ENCODE measurements at places on chromosomes 11 and 22.
A peak's percentile ranks its signal among the peaks of the same experiment; 100 is the strongest.

DNA sequence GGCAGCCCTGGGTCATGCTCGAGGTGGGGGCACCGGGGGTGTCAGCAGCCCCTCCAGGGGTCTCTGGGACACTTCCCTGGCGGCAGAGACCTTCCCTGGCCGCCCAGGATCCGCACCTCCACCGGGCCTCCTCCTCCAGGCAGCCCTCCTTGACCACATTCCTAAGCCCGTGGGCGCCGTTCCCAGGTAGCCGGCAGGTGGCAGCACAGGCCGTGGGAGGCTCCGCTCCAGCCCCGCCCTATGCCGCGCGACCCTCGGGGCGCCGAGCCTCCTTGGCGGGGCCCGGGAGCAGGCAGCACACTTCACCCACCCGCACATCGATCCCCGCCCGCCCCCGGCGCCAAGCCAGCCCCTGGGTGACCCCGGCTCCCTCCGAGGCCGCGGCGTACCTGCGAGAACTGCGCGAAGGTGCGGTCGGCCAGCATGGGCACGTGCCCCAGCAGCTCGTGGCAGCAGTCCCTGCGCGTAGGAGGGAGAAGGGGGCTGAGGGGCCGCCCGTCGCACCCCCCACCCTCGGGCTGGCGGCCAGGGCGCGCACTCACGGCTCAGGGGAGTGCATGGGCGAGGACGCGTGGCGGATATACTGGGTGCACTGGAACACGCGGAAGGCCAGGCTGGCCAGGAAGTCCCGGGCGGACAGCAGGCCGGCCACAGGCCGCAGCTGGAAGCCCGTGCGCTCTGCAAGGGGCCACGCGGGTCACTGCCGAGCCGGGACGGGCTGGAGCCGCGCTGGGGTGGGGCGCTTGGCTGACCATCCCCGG lies 5.3 kb upstream of the INS start:
- DNase-seq = peak; percentile 18

DNA sequence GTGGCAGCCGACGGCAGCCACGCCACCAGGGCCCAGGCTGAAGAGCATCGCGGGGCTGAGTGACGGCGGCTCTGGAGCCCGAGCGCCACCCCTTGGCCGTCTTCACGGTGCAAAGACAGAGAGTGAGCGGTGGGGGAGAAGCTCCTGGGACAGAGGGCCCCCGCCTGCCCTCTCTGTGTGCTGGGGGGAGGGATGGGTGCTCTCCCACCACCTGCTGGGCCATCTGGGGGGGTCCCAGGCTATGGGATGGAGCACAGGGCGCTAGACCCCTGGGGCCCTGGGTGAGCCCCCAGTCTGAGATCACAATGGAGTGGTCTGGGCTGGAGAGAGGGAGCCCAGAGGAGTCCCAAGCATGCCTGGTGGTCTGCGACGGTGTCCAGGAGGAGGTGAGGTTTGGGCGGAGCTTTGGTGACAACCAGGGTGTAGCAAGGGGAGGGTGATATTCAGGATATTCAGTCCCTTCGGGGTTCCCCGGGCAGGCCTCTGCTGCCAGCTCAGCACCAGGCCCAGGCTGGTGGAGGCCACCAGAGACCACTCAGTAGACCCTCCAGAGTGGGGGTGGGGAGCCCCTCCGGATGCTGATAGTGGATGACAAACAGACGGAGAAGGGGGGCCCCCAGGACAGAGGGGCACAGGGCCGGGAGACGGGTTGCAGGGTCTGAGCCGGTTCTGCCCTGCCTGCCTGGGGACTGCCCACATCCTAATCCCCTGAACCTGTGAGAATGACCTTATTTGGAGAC lies 78.1 kb upstream of the PRR5 start:
- DNase-seq = no peak

GRCh38 chr11:62694455-62695167 lies 5.3 kb upstream of the LRRN4CL start:
- peak; percentile 79 for DNase-seq

DNA sequence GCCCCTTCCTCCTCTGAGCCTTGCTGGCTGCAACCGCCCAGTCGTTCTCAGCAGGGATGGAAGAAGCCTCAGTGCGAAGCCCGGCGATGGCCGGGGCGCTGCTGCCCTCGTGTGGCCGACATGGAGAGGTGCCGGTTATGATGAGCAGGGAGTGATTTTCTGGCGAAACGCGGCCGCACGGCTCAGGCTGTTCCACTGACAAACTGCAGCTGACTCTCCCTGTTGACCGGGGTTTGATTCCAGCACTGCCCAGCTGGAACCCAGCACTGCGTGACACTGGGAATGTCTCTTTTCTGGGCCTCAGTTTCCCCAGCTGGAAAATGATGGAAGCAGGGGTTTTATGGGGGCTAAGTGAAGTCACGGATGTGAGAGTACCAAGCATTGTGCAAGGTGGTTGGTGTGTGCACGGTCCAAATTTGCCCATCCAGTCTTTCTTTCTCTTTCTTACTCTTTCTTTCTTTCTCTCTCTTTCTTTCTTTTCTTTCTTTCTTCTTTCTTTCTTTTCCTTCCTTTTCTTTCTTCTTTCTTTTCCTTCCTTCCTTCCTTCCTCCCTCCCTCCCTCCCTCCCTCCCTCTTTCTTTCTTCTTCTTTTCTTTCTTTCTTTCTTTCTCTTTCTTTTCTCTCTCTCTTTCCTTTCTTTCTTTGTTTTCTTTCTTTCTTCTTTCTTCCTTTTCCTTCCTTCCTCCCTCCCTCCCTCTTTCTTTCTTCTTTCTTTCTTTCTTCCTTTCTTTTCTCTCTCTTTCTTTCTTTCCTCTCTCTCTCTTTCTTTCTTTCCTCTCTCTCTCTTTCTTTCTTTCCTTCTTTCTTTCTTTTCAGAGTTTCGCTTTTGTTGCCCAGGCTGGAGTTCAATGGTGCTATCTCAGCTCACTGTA lies 25.8 kb upstream of the MPPED1 start:
- DNase-seq = peak; percentile 38

- no peak for DNase-seq
Observed at GRCh38 chr11:96143041-96143521, 199.9 kb downstream of the MAML2 start.

DNA sequence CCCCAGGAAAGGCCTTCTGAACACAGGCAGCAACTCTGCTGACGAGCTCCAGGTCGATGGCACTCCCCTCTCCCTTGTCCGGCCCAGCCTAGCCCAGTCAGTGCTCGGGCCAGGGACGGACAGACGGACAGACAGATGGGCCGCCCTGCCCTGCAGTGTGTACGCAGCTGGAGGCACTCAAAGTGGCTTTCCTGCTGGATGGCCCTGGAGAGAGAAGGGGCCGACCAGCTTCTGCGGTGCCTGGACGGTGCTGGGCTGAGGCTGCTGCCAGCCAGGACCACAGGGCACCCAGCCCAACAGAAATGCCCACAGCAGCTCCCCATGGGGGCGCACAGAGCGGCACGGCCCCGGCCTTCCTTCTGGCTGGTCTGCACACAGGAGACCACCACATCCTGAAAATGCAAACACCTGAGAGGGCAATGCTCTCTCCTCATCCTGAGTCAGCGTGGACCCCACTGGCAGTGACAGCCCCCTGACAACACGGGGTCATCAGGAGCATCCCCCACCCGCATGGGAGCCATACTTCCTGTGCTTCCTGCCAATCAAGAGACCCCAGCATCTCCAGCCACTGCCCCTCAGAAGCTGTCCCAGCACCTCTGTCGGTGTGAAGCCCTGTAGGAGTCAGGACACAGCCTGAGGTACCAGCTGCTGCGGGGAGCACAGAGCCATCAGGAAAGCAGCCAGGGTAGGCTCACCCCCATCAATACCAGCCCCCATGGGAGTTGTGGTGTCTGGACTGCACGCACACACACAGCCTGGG lies 692 bp upstream of the MOB2 start:
- no peak for DNase-seq

DNA sequence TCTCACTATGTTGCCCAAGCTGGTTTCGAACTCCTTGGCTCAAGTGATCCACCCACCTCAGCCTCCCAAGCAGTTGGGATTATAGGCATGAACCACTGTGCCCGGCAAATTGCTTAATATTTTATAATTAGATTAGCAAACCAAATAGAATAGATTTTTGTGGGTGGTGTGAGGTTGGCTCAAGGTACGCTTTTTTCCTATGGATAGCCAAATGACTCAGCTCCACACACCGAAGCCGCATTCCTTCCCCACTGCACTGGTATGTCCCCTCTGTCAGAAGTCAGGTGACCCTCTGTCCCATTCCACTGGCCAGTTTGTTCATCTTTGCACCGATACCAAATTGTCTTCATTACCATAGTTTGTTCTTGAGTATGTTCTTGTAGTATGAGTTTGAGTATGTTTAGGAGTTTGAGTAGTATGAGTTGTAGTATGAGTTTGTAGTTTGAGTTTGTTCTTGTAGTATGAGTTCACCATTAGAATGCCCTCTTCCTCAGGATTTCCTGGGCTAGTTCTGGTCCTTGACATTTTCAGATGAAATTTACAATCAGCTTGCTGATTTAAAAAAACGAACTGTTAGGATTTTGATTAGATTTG lies 19.4 kb downstream of the SUSD2 start:
- DNase-seq = no peak

GRCh38 chr22:37015587-37015878 lies 3.7 kb downstream of the TST start:
- DNase-seq = no peak

GRCh38 chr11:101661559-101661958 lies 77.8 kb upstream of the TRPC6 start:
- no peak for DNase-seq

GRCh38 chr11:2772544-2773031 lies 72.8 kb upstream of the KCNQ1OT1 start:
- DNase-seq = no peak

GRCh38 chr11:128931668-128932067 lies 11.0 kb downstream of the TP53AIP1 start:
- DNase-seq = no peak

- DNase-seq = no peak
Observed at GRCh38 chr11:61851900-61852295, 23.8 kb downstream of the FADS2 start.

GRCh38 chr11:17171916-17172315 lies 35.9 kb downstream of the PIK3C2A start:
- DNase-seq = no peak

- no peak for DNase-seq
Observed at GRCh38 chr22:44195189-44195871, 14.6 kb downstream of the PARVG start.

- DNase-seq = no peak
Observed at GRCh38 chr11:4154503-4154902, 59.9 kb downstream of the RRM1 start.

DNA sequence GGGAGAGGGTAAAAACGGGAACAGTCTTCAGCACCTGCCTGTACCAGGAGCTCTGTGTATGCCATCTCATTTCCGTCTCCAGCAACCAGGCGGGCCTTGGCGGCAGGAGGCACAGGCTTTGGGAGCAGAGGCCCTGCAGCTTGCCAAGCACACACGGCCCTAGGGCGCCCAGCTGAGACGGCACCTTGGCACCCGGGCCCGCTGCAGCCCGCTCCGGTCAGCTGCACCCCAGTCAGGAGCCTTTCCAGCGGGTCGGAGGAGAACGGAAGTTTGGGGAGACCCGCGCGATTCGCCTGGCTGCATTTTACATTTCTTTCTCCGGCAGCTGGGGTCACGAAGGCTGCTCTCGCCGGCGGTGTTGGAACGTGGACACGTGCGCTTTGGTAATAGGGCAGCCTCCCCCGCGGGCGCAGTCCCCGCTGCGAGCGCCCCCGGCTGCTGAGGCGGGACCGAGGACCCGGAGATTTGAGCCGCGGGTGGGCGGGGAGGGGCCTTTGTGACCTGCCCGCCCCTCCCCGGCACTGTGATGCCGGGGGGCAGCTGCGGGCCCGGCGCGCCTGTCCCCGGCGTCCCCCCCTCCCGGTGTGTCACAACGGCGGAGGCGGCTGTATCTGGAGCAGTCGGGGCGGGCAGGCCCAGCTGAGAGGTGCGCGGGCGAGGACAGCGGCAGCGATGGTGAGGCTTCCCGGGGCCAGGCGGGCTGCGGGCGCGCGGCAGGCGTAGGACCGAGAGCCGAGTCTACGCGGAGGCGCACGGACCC lies at the start of gene TUBA8:
Gene TUBA8 (plus strand): TSS at position 616 of the 760 bp plus-strand sequence. CDS start 57 bp downstream, at position 673.
- no peak for DNase-seq

DNA sequence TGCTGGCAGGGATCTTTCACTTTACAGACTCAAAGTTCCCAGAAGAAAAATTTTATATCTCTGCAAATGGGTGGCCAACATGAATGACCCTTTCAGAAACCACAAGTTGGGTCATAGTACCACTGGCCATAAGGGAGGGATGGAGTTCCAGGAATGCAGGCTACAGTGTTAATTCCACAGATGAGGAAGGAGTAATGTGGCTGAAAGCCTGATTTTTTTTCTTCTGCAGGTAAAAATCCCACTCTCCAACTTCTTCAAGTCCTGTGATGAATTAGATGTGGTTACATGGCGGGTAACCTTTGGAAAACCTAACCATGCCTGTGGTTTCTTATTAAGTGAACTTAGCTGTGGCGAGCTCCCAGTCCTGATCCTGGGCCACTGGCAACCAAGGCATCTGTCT lies 103.2 kb downstream of the SLC1A2 start:
- no peak for DNase-seq

GRCh38 chr11:104060004-104060794 lies 23.8 kb downstream of the DDI1 start:
- no peak for DNase-seq

- DNase-seq = no peak
Observed at GRCh38 chr11:34198523-34198922, 93.1 kb downstream of the NAT10 start.

DNA sequence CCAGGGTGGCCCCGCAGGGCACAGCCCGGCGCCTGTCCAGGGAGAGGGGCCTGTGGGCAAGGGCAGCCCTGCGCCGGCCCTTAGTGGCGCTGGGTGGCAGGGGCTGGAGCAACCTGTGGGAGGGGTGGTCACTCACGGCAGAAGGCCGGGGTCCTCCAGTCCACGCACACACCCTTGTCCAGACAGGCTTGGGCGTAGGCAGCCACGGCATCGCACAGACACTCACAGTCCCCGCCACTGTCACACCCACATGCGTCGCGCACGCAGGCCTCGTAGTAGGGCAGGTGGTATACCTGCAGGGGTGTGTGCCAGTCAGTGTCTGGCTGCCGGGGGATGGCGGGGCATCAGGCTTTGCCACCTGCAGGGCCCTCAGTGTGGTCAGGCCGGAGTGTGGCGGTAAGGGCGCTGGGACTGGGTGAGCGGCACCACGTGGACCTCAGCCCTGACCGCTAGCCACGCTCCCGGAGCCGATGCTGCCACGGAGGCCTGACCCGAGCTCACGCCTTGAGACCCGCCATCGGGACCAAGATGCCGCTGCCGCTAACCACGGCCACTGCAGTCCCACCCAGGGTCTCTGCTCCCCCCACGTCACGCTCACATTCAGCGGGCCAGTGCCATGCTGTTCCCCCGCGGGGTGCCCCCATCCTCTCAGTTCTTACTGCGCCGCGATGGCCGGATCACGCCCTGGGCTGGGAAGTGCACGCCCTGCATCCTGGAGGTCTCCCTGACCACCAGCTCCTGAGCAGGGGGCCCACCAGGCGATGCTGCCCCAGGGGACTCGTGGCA lies 12.5 kb downstream of the MUC6 start:
- no peak for DNase-seq

GRCh38 chr11:72970557-72971118 lies 156.4 kb downstream of the ATG16L2 start:
- no peak for DNase-seq

GRCh38 chr22:40051322-40051721 lies 56.6 kb downstream of the FAM83F start:
- no peak for DNase-seq

All from stimulated activated naive CD4-positive, alpha-beta T cell (primary cell).